CD14-positive monocyte (primary cell): ENCODE measurements at places on chromosomes 7 and 10. TPM values are rescaled to one million over a fixed set of nuclear protein-coding genes. Genes with fewer than 3 reads are reported as not detected.

- DNase-seq = no peak
These were observed 55.0 kb downstream of the TRIM24 start for GRCh38 chr7:138515001-138515528.

- peak; percentile 61 for DNase-seq
These were observed 89.7 kb upstream of the STEAP4 start for GRCh38 chr7:88396295-88396947.

DNA sequence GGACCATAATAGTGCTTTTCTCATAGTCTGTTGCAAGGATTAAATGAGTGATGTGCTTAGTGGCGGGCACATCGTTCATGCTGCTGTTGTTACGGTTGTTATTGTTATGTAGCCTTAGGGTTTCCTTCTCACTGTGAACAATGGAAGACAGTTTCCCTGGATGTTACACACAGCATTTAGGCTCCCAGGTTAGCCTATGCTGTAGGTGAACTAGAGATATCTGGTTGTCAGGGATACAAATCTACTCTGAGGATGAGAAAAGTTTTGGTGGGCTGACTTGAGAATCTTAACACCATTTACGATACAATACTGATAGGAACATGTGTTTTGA is 14.7 kb downstream of the SH3PXD2A start:
- DNase-seq = no peak

- DNase-seq = no peak
These were observed 22.4 kb upstream of the MNX1 start for GRCh38 chr7:157032644-157033482.

Gene PPP1R3A
- polyA plus RNA-seq = not detected

GRCh38 chr7:117362294-117362888 is 39.5 kb upstream of the WNT2 start:
- no peak for DNase-seq

GRCh38 chr10:35607475-35608327 is 2.6 kb downstream of the GJD4 start:
- DNase-seq = no peak

DNA sequence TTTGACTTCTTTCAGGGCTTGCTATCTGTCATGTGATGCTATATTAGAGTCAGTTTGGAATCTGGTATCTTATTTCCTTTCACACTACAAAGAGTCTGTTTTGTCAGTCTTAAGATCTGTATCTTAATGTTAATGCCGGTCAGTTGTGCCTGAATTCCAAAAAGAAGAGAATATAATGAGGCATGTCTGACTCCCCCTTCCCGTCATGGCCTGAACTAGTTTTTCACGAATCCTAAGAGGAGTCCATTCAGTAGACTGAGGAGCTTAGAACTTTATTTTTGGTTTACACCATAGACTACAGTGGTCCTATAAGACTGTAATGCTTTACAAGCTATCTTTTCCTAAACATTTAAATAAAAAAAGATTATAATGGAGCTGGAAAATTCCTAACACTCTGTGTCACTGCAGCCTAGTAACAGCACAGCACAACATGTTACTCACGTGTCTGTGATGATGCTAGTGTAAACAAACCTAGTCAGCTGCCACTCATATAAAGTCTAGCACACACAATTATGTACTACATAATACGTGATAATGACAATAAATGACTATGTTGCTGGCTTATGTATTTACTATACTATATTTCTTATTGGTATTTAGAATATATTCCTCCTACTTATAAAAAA is 50.6 kb downstream of the VPS41 start:
- DNase-seq = no peak

Gene AZGP1
- not detected in 2 replicates for polyA plus RNA-seq

GRCh38 chr7:27688056-27688455 is 25.4 kb upstream of the HIBADH start:
- no peak for DNase-seq

Gene CCDC172
- polyA plus RNA-seq = not detected

- DNase-seq = no peak
These were observed 32.1 kb downstream of the LOXL4 start for GRCh38 chr10:98235846-98236245.

Gene VAX1
- polyA plus RNA-seq = not detected

DNA sequence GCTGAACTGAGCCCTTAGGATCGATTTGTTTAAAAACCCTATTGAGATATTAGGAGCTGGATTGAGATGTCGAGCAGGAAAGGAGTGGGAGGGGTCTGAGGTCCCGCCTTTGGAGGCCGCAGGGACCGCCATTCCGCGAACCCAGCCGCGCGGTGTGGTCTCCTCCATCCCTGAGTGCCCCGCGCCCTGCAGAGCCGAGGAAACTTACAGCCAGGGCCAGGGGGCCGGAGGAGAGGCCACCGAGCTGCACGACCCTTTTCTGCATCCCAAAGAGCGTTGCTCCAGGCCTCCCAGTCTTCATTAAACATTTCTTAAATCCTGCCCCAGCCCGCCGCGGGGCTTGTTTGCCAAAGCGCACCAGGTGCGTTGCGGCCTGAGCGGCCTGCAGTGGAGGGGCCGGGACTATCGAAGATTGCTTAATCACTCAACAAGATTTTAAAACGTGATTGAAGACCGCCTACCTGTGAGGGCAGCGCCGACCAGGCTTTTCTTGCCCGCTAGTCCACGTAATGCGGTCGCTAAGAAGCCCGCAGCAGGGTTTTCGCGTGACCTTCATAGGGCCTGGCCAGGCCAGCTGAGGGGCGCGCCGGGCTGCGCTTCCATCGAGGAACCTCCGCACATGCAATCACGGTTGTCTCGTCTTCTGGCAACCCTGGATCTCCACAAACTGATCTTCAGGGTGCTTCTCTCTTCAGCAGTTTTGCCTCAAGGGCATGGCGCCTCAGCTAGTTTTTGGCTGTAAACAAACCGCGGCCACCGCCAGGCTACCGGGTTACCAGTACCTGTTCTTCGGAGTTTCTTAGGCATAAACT is 2.0 kb upstream of the CTBP2 start:
- DNase-seq = no peak

Gene CUBN
- not detected for polyA plus RNA-seq

DNA sequence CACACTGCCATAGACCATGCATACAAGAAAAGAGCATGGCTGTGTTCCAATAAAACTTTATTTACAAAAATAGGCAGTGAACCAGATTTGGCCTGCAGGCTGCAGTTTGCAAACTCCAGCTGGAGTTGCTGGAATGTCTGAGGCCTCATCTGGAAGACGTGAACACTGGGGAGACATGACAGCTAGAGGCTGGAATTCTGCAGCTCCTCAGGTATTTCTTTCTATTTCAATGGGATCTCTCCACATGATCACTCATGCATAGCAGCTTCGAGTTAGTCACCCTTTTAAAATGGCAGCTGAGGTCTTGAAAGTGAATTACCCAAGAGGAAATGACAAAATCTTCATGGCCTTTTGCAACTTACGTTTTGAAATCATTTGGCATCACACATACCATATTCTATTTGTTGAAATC is 52.6 kb upstream of the BET1 start:
- DNase-seq = peak; percentile 81

GRCh38 chr10:103736763-103737162 is 118.6 kb downstream of the SH3PXD2A start:
- DNase-seq = no peak

DNA sequence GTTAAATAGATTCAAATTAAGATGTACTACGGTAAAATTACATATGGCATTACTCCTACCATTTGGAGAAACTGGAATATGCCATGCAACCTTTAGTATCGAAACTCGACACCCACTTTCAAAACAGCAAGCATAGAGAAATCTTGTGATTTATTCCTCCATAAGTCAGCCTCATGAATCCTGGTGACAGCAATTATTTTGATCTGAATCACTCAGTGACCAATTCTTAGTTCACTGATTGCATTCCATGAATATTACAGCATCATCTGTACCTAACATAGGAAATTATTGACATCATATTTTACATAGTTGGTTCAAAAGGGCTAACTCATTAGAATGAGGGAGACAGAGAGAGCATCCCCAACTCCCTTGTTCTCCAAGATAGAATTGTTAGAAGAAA is 89.6 kb downstream of the CACNB2 start:
- DNase-seq = no peak

DNA sequence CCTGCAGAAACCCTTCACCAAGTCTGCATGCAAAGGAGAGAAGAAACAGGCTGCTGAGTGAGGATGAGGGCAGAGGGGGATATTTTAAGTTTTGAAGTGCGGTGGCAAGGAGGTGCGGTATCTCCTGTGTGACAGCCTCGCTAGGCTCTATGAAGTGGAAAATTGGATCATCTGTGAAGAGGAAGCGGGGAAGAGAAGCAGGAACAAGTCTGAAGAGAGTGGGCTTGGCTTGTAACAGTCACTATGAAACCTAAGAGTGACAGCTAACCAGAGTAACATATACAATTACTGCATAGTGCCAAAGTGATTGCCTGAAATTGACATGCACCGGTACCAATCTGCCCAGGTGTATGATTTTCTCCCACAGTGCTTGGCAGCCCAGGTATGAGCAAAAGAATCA is 287.5 kb upstream of the KLF14 start:
- DNase-seq = no peak

DNA sequence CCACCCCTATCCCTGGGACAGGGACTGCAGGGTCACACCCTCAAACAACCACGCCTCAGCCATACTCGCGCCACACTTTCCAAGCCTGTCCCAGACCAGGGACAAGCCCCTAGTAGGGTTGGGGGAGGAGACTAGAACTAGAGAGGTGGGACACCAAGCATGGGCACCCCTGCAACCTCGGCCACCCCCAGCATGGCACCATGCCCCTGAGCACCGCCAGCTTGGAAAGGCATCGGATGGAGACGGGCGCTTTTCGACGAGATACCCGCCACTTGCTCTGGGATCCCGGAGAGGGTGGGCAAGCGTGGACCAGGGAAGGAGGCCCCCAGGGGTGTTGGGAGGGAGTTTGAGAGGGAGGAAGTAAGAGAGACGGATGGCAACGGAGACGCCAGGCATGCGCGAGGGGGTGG is 13.1 kb upstream of the KMT2E start:
- no peak for DNase-seq

GRCh38 chr10:106557053-106557452 is 607.5 kb downstream of the SORCS1 start:
- DNase-seq = no peak

Gene NKX1-2
- polyA plus RNA-seq = not detected
